ENCODE measurements at places on chromosomes 13 and 19.
A peak's percentile ranks its signal among the peaks of the same experiment; 100 is the strongest.

- DNase-seq = no peak
Measured at GRCh38 chr19:34774857-34775256, 1.8 kb upstream of the ZNF599 start.

DNA sequence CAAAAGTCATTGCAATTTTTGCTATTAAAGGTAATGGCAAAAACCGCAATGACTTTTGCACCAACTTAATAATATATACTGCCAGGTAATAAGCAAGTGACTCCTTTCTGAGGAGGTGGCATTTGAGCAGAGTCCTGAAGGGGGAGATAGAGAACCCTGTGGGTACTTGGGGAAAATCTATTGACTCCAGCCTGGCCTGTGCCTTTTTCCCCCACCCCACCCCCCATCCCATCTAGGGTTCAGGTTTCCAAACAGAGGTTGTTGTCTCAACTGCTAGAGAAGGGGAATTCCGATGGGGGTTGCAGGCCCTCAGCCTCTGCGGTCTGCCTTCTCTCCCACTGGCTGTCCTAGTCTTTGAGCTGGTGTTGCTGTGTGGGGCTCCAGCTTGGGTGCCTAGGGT is 11.5 kb downstream of the S1PR2 start:
- DNase-seq = no peak

DNA sequence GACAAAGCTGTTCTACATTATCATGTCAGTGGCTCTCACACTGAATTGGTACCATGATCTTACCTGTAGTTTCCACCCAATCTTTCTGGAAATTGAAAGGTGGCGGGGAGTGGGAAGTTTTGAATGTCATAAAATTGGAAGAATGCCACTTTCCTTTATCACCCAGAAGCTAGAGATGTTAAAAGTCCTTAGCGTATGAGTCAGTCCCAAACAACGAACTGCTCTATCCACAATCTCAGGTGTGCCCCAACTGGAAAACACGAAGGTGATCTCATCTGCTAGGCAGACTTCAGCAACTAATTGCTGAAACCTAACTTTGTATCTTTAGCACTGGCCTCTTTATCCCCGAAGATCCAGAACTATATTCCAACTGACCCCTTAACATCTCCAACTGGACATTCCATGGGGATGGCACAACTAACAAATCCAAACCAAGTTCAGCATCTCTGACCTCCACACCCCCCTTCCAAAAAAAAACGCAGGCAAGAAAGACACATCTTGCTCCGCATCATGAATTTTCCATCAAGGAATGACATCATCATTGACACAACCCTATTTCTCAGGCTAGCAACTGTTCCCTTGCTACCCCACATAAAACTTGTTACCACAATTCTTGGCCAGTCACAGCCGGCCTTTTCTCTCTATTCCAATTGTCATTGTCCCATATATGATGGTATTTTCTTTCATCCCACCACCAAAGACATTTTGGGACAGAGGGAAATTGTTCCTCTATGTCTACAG is 175.4 kb downstream of the KLF12 start:
- DNase-seq = no peak

- no peak for DNase-seq
Measured at GRCh38 chr19:27905074-27905473, 1307.9 kb downstream of the UQCRFS1 start.

- DNase-seq = no peak
Measured at GRCh38 chr13:94928127-94928775, 215.9 kb upstream of the SOX21 start.

DNA sequence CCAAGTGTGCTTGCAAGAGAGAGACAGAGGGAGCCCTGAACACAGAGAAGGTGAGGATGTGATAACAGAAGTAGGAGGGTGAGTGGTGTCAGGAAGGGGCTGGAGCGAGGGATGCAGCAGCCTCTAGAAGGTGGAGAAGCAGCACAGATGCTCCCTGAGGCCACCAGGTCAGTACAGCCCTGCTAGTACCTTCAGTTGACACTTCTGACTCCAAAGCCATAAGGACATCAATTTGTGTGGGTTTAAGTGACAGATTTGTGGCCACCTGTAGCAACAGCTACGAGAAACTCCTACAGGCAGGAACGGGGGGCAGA is 6.9 kb downstream of the ERICH4 start:
- no peak for DNase-seq

DNA sequence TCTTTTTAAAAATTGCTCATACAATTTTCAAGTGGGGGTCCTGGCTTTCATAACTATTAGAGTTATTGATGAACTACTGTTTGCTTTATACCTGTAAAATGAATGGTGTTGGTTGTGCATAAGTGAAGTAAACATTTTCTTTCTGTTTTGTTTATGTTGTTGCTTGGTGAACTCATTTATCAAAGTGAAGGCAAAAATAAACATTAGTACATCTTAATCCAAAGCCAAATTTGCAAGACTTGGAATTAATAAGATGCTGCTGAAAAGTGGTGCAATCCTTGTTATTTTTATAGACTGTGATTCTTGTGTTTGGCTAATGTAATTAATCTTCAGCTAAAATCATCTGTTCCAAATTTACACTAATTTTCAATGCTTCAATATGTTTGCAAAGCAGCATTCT is 24.4 kb upstream of the DCT start:
- no peak for DNase-seq

DNA sequence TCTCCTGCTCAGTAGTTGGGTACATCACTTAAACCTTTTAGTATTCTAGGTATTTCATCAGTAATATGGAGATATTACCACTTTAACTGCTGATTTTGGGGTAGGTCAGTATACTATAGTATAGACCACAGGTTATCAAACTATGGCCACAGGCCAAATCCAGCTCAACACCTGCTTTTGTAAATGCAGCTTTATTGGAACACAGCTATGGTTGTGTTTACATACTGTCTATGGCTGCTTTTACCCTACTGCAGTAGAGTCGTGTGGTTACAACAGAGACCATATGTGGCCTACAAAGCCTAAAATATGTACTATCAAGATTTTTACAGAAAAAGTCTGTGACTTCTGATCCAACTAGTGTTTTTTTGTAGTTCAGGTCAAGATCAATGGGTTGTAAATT is 10.3 kb downstream of the COG6 start:
- no peak for DNase-seq

- DNase-seq = peak; percentile 78
Measured at GRCh38 chr19:50224986-50225747, 21.7 kb downstream of the MYH14 start.

- no peak for DNase-seq
Measured at GRCh38 chr13:33994198-33994597, 176.2 kb downstream of the RFC3 start.

GRCh38 chr19:34431681-34432402 is 3.7 kb downstream of the UBA2 start:
- no peak for DNase-seq

DNA sequence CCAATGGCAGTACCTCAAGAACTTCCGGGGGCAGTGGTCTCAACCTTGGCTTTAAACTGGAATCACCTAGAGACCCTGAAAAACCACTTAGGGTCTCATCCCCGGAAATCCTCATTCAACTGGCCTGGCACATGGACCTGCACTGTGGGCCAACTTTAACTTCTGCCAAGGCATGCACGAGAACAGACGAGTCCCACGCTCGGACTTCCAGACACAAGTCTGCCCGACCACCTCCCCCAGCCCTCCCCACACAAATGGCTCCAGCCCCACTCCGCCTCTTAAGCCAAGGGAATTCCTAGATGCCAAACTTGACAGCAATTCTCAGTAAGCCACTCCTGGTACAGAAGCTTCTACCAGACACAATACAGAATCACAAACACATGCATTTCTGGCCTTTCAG is 114.0 kb downstream of the STK24 start:
- no peak for DNase-seq

- DNase-seq = no peak
Measured at GRCh38 chr13:24041651-24042225, 118.8 kb upstream of the SPATA13 start.

DNA sequence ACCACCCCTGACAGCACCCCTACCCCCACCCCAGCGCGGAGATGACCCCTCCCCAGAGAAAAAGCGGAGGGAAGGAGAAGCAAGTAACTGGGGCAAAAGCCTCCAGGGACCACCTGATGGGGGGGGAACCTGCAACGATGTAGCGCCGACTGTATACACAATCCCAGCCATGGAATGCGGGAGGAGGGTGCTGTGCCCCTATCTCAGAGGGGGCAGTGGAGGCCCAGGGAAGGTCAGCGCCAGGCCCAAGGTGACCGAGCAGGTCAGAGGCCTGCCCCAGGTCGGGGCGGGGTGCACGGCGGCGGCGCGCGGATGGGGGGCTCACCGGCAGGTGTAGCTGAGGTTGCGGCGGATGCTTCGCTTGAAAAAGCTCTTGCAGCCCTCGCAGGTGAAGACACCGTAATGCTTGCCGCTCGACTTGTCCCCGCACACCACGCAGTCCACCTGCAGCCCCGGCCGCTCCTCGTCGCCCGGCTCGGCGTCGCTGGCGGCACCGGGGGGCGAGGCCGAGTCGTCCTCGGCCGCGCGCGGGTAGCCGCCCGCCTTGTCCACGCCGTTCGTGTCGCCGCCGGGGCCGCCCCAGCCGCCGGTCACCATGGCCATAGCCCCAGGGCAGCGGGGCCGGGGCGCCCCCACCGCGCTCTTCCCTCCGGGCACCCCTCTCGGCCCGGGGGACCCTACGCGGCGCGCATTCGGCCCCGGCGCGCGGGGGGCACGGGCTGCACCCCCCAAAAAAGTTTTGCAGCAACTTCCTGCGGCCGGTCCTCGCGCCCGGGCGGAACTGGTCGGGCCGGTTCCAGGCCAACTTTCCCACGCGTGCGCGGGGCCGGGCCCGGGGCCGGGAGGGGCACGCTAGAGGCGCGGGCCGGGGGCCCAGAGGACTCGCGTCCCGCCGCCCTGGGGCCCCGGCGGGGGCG is 843 bp downstream of the NR2F6 start:
- DNase-seq = no peak

DNA sequence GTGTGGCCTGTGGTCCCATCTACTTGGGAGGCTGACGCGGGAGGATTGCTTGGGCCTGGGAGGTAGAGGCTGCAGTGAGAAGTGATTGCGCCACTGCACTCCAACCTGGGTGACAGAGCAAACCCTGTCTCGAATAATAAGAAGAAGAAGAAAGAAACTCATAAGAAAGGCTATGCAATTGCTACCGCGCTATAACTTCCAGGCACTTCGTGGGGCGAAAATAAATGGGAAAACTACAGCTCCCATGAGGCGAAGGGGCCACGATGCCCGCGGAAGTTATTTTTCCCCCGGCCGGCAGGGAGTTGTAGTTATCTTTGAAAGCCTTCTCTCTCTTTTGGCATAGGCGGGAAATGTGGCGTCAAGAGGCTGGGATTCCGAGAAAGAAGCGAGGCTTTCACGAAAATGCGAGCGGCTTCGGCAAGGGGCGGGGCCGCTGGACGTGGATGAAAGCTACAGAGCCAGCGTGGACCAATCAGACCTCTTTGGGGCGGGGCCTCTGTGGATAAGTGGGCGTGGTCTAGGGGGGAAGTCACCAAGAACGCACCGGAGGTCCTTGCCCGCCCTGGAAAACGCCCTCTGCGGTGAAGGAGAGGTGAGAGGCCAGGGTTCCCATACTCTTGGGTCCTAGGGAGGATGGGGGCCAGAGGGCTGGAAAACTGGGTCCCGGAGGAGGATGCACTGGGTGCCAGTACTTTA is at the start of gene NUCB1:
NUCB1 (plus strand) TSS at position 532 of the 696 bp plus-strand sequence. CDS start 485 bp downstream, outside the sequence.
- DNase-seq = peak; percentile 99
